CD8-positive, alpha-beta memory T cell (primary cell): ENCODE measurements at places on chromosomes 3 and 15. TPM values are rescaled to one million over a fixed set of nuclear protein-coding genes. Genes with fewer than 3 reads are reported as not detected.

Gene GMNC
- not detected for total RNA-seq

Gene ADGRG7
- total RNA-seq, result not detected

Gene TICRR
- total RNA-seq, result 14.0 TPM

Gene GRK7
- total RNA-seq, result not detected

Gene ISL2
- 0.22 TPM for total RNA-seq

Gene SYNM
- total RNA-seq, result 2.3 TPM

Gene C3orf85
- total RNA-seq, result not detected

Gene MYO5A
- total RNA-seq, result 37.3 TPM

Gene SLC22A13
- total RNA-seq, result 0.44 TPM

Gene DCLK3
- not detected for total RNA-seq

Gene STRC
- 0.27 TPM for total RNA-seq

Gene TMIE
- total RNA-seq, result not detected

Gene CPNE4
- total RNA-seq, result not detected

Gene C3orf20
- total RNA-seq, result 0.18 TPM

Gene AQP9
- total RNA-seq, result 0.22 TPM

Gene NR1I2
- 0.38 TPM for total RNA-seq

Gene CFAP20DC
- total RNA-seq, result 1.00 TPM

Gene LPP
- total RNA-seq, result 13.4 TPM

Gene NGLY1
- total RNA-seq, result 38.1 TPM

Gene ACVR2B
- total RNA-seq, result 5.5 TPM

Gene CKMT1B
- total RNA-seq, result not detected

Gene CCR8
- 2.9 TPM for total RNA-seq

Gene DAZL
- total RNA-seq, result 0.27 TPM

Gene PROS1
- 0.40 TPM for total RNA-seq

Gene STAB1
- 9.7 TPM for total RNA-seq

Gene NOX5
- not detected for total RNA-seq

Gene SRPRB
- 128 TPM for total RNA-seq

Gene OR5K2
- not detected for total RNA-seq

Gene DHFR2
- 6.9 TPM for total RNA-seq

Gene CSK
- total RNA-seq, result 294 TPM

Gene CCR9
- 7.3 TPM for total RNA-seq

Gene COL6A6
- not detected for total RNA-seq

Gene OXSR1
- 56.3 TPM for total RNA-seq
